ENCODE measurements at places on chromosomes 2 and 18.

DNA sequence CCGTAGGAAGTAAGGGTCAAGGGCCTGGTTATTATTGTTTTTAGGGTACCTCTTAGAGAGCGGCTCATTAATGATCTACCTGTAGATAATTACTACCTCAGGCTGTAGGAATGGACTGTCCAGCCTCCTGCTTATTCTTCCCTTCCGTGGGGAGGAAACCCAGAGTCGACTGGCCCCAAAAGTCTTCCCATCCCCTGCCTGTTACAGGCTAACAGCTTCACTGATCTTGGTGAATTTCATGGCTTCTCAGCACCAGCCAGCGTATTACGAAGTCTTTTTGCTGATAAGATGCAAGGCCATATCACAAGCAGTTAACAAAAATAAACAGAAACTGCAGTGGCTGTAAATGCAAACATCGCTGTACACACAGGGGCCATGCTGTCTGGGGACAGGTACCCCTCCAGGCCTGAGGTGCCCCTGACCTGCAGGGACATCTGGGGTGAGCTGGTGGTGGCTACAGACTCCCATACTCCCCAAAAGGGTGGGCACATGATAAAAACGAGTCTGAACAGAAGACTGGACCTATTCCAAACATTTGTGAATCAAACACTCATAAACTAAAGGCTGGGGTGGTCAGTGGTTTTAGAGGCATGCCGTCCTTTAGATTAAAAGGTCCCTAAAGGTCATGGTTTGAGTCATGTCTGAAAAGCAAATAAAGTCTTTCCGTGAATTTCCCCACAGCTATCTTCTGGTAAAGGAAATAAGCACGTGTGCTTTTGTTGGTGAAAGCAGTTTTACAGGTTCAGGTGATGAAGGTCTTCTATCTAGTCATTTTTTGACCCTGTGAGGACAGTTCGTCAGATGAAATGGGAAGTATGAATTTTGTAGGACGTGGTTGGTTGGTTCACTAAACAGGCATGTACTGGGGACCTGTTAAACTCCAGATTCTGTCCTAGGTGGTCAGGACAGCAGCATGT is 36.7 kb downstream of the TTC39C start:
- no peak for DNase-seq

DNA sequence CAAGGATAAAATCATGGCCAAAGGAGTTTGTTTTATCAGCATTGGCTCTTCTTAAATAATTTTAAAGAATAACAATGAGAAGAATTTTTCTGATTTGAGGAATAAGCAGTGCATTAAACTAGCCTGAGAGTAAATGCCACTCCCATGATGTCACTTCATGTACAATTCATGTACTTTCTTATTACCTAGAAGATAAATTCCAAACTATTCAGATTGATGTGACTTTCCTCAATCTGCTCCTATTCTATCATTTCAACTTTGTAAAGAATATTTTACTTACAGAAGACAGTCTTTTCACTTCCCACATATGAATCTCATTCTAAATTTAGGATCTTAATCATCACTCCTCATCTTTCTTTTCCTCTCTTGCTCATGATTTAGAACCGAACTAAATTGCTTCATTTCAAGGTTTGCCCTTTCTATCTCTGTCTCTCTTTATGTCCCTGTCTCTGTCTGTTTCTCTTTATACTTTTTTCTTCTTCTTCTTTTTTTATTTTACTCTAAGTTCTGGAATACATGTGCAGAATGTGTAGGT is 1142.0 kb upstream of the PIK3C3 start:
- DNase-seq, result no peak

DNA sequence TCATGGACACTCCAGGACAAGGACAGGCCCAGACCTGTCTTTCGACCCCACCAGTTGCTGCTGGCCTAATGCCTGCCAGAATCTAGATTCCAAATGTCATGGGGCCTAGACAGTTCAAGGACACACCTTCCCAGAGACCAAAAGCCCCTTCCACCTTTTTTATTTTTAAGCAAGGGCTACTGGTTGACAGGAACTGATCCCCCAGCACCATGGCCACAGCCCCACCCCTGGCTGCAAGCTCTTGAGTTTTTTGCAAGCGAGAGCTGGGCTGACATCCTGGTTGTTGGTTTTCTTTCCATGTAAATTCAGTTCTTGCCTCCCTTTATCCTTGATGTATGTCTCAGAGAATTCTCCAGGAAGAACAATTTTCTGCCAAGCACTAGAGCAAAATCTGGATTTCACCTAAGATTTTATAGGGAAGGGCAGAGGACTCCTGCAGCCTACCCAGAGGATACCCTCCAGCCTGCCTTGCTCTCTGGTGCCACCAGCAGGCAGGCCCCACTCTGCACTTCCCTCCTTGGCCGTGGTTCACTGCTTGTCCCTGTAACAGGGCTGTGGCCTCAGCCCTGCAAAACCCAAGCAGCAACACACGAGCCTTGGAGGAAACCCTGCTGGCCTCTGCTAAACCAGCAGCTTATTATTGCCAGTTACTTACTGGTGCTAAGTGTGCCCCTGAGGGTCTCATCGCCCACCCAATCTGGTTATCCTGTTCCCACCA is 97.7 kb downstream of the TWIST2 start:
- peak; percentile 46 for DNase-seq

DNA sequence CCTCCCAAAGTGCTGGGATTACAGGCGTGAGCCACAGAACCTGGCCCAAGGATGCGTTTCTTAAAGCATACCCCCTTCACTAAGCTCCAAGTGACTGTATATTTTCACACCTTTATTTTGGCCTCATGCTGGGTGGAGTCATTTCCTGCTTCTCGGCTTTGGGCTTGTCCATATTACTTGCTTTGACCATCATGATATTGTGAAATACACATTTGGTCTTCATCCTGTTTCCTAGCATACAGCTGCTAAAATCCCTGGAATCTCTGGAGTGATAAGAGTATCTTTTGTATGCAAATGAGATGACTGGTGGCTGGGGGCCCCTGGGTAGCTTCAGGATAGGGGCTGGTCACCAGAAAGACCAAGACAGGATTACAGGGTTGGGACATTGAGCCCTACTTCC is 17.6 kb upstream of the COLEC12 start:
- no peak for DNase-seq

- no peak for DNase-seq
These were observed 95.2 kb upstream of the BARD1 start for GRCh38 chr2:214904634-214905033.

- no peak for DNase-seq
These were observed 1919.8 kb downstream of the SUCLG1 start for GRCh38 chr2:82539280-82539621.

DNA sequence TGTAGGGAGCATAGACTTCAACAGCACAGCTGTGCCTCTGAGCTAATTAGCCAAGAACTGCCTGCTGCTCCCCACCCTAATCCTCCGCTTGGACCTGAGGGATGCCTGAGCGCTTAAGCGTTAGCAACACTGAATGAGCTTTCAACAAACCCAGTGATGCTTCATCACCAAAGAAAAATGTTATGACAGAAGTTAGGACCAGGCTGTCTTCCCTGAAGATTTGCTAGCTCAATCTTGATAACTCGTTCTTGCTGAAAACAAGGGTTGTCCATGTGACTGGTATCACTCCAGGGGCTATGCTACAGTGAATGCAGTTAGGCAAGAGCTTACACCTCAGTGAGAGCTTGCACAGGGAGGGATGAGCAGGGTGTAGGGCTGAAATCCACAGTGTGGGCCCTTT is 190.7 kb upstream of the SIX2 start:
- DNase-seq, result no peak

- no peak for DNase-seq
These were observed 22.5 kb downstream of the TXNL1 start for GRCh38 chr18:56615738-56616520.

- DNase-seq, result no peak
These were observed 38.2 kb downstream of the ACVR1 start for GRCh38 chr2:157837851-157838441.

Data from mucosa of gallbladder (tissue), 1 donor.